ENCODE measurements at places on chromosomes 4 and X.

DNA sequence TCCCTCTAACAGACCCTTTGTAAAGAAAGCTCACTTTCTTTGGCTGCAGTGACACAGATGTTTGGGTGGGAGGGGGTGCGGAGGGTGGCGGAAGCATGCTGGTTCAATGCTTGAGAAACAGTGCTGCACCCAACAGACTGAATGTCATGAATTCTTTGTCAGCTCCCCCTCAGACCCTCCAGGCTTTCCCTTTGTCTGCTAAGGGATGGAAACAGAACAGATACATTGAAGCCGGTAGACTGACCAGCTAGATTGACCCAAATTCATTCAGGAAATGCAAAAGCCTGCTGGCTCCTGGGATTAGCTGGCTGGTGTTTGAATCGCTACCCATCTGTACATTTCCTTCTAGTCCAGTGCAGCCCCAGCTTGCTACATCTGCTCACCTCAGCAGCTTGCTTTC is 90.8 kb upstream of the PAK3 start:
- no peak for DNase-seq

GRCh38 chrX:2446815-2447214 is 54.0 kb downstream of the DHRSX start:
- no peak for DNase-seq

DNA sequence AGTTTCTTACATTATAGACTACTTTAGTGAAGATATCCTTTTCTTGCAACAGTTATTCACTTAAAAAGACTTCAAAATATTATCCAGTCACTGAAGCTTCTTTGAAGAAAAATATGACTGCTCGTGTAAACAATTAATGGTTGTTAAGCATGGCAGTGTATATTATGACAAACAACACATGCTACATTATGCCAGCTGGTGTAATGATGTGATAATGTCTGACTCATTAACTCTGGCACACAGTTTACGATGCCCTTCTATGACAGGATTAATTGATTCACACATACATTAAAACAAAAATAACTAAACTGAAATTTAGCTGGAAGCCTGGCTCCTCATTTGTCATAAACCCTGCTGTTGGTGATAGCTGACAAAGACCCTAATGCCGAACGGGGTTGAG is 22.4 kb downstream of the GK2 start:
- DNase-seq: no peak

GRCh38 chr4:972651-973424 is 531 bp downstream of the DGKQ start:
- peak; percentile 77 for DNase-seq

GRCh38 chr4:183139972-183140570 is 41.0 kb downstream of the WWC2 start:
- no peak for DNase-seq

DNA sequence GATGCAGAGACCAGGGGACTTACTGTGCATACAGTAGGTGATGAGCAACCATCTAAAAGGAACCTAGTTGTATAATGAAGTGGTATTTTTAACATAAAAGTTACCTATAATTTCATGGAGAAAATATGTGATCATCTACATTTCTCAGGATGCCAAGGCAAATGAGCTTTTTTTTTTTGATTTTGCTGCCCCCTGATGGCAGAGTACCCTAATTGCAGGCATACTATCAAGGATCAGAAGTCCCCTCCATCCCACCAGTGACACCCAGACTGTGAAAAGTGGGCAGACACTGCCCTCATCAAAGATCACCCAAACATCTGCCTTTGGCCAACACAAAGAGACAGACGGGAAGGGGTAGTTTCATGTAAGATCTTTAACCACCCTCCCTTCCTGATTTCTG is 9.6 kb upstream of the ABLIM2 start:
- no peak for DNase-seq

Data from activated CD8-positive, alpha-beta memory T cell treated with anti-CD3 and anti-CD28 coated beads, Interleukin-2, amount 50 U/mL, for 48 hours (primary cell).